COLO829 (cell line): ENCODE measurements at places on chromosomes 12 and 14.

GRCh38 chr14:58540749-58541632, 96.8 kb upstream of the DACT1 start:
- DNase-seq: no peak

- DNase-seq: peak; percentile 89
These were observed 37.0 kb upstream of the NT5DC3 start for GRCh38 chr12:103877934-103878510.

DNA sequence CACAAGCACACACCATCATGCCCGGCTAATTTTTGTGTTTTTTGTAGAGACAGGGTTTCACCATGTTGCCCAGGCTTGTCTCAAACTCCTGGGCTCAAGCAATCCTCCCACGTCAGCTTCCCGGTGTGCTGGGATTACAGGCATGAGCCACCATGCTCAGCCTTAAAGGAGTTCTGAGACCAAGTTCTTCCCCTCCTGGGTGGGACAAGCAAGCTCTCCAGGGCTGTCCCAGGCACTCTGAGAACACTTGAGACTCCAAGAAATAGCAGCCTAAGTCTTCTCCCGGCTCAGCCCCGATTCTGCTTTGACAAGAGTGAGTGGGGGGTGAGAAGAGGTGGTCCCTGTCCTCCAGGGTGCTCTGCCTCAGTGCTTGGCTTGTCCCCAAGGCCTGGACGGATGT, 86.4 kb downstream of the STAB2 start:
- no peak for DNase-seq

GRCh38 chr12:121297435-121297991, 1.0 kb upstream of the CAMKK2 start:
- DNase-seq: peak; percentile 37

DNA sequence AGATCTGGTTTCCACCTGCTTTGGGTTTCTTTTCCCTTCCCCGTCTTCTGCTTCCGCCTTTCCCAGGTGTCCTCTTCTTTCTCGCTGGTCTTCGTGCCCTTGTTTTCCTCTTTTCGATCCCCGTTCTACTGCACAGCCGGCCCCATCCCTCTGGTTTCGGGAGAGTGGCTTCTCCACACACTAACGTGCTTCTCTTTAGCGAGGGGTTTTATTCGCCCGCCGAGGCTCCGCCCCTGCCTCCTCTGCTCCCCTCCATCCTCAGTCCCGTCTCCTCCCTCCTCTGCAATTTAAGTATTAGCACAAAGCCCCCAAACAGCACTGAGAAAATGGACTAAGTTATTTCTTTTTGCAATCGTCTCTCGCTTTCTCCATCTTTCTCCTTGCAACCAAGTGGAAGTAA, at the start of gene SLC7A8:
Gene SLC7A8 (minus strand): TSS at position 182 of the 400 bp plus-strand sequence. CDS start 746 bp downstream, outside the sequence.
- no peak for DNase-seq

DNA sequence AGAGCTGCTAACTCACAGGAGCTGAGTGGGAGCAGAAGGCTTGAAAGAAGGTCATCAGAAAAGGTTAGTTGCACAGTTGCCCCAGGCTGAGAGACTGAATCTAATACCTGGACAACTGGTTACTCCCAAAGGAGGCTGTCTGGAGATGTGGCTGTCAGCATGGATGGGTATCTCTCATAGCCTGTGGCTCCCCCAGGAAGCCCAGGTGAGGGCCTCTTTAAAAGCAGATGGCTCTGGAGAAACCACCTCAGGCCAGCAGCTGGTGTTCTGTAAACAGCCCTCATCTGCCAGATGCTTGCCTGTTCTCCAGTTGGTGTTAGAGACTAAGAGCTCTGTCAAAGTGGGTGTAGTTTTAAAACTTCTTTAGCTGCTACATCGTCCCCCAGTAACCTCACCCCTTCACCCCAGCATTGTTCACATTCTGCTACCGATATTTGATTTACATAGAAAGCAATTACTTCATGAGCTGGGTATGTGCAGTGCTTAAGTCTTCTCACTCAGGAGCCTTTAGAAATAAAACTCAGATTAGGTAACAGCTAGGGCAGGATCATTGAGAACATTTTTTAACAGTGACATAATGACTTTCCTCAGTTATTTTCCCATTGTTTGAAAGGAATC, 25.8 kb downstream of the DACT1 start:
- no peak for DNase-seq

DNA sequence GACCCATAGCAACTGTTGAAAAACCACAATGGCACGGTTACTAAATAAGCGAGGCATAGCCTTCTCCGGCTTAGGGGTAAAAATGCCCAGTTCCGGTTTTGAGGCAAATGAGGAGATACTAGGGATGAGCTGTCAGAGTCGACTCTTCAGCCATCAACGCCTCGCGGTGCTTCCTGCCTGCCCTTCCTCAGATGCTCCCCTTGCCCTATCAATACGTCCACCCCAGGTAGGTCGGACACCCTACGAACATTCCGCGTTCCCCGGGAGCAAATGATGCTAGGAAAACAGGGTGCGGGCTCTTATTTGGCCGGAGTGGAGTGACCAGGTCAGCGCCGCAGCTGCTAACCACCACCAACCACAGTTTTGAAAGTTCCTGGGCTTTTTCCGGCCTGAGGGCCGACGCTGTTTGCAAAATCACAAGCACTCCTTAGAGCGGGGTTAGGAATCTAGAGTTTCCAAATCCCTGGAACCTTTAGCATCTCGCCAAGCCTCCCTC, 1.2 kb downstream of the SRSF9 start:
- DNase-seq: peak; percentile 30

GRCh38 chr14:41636492-41637392, 30.1 kb downstream of the LRFN5 start:
- DNase-seq: no peak

DNA sequence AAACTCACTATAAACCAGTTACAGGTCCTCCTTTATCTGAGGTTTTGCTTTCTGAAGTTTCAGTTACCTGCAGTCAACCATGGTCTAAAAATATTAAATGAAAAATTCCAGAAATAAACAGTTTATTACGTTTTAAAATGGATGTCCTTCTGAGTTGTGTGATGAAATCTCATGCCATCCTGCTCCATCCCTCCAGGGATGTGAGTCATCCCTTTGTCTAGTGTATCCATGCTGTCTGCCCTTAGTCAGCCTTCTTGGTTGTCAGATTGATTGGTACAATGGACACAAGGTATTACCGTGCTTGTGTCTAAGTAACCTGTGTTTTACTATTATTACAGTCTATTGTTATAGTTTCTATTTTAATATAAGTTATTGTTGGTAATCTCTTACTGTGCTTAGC, 328.3 kb downstream of the APAF1 start:
- peak; percentile 35 for DNase-seq
